ENCODE measurements at places on chromosomes 5 and 9. TPM values are rescaled to one million over a fixed set of nuclear protein-coding genes. Genes with fewer than 3 reads are reported as not detected.

DNA sequence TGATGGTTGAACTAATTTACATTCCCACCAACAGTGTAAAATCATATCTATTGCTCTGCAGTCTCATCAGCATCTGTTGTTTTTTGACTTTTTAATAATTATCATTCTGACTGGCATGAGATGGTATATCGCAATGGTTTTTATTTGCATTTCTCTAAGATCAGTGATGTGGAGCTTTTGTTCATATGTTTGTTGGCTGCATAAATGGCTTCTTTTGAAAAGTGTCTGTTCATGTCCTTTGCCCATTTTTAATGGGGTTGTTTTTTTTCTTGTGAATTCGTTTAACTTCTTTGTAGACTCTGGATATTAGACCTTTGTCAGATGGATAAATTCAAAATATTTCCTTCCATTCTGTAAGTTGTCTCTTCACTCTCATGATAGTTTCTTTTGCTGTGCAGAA is 115.2 kb upstream of the CDH12 start:
- no peak overlapping the region for H3K4me3 ChIP-seq
- H3K4me1 ChIP-seq = no peaks in the 10 kb centered on the region
- no peak for DNase-seq
- H3K27me3 ChIP-seq = no peaks in the 10 kb centered on the region

C5orf52 gene
- not detected for total RNA-seq

- H3K4me3 ChIP-seq = no peak overlapping the region
- no peak overlapping the region for H3K27ac ChIP-seq
- no peaks in the 10 kb centered on the region for H3K4me1 ChIP-seq
- H3K27me3 ChIP-seq = no peaks in the 10 kb centered on the region
These were observed 59.0 kb upstream of the CDK20 start for GRCh38 chr9:88033359-88033702.

GRXCR2 gene
- not detected for total RNA-seq

CDX1 gene
- total RNA-seq = not detected

FRRS1L gene
- not detected for total RNA-seq

DNA sequence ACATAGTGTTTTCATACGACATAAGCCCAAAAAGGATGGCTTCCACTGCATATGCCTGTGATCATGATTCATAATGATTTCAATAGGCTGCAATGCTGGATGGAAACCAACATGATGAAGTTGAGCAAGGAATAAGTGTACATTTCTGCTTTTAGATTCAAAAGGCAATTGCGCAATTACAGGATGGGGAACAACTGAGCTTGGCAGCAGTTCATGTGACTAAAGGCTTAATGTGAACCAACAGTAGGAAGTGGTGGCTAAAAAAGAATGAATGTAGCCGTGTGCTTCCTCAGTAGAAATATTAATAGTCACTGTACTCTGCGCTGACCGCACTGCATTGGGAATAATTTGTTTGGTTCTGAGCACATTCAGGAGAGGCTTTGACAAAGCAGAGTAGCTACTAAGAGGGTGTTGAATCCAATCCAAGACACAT is 51.2 kb downstream of the SLC1A3 start:
- no peak for DNase-seq
- H3K27ac ChIP-seq = no peak overlapping the region
- H3K36me3 ChIP-seq = no peaks in the 10 kb centered on the region
- H3K4me3 ChIP-seq = no peak overlapping the region
- no peaks in the 10 kb centered on the region for H3K27me3 ChIP-seq

RASGRF2 gene
- 30.9 TPM for total RNA-seq

DNA sequence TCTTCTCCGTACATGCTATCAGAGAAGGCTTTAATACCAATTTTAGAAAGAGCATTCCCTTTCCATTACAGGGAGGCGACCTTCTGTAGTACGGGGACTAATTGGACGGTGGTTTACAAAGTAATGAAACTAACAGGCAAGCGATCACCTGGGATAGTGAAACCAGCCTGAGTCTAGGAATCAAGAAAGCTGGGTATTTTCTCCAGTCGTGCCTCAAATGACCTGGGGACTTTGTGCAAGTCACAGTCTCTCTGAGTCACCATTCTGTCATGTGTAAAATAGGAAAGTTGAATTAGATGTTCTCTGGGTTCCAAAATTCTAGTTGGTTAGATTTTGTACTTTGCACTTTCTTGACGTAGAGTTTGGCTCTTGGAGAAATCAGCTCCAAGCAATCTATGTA is 22.7 kb upstream of the SSBP2 start:
- no peak overlapping the region for H3K4me3 ChIP-seq
- H3K36me3 ChIP-seq = no peaks in the 10 kb centered on the region
- no peak overlapping the region for H3K27ac ChIP-seq
- DNase-seq = no peak
- H3K4me1 ChIP-seq = peaks cover 4% of the 10 kb centered on the region
- no peaks in the 10 kb centered on the region for H3K27me3 ChIP-seq

MEF2C gene
- 3.4 TPM for total RNA-seq

GRCh38 chr5:112317866-112318265 is 101.2 kb downstream of the EPB41L4A start:
- no peak overlapping the region for H3K4me3 ChIP-seq
- H3K27me3 ChIP-seq = no peaks in the 10 kb centered on the region
- H3K27ac ChIP-seq = no peak overlapping the region
- no peak for DNase-seq
